ENCODE measurements at places on chromosomes 6 and 20.

DNA sequence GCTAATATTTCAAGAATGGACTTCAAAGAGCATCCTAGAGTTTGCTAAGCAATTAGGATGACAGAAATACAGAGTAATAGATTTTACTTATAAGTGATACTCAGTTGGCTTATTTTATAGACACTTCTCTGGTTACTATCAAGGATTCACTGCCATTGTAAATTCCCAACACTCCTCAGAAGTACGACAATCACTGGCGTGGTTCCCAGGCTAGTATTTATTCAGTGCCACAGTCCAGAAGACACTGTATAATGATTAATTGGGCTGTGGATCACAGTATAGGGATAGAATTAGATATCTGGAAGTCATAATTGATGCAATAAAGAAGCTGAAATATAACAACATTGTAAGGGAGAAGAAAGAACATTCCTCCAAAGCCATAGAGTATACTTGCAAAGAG lies 15.7 kb downstream of the MANEA start:
- DNase-seq = no peak

GRCh38 chr20:63446216-63447024 lies 26.0 kb downstream of the KCNQ2 start:
- DNase-seq = no peak

DNA sequence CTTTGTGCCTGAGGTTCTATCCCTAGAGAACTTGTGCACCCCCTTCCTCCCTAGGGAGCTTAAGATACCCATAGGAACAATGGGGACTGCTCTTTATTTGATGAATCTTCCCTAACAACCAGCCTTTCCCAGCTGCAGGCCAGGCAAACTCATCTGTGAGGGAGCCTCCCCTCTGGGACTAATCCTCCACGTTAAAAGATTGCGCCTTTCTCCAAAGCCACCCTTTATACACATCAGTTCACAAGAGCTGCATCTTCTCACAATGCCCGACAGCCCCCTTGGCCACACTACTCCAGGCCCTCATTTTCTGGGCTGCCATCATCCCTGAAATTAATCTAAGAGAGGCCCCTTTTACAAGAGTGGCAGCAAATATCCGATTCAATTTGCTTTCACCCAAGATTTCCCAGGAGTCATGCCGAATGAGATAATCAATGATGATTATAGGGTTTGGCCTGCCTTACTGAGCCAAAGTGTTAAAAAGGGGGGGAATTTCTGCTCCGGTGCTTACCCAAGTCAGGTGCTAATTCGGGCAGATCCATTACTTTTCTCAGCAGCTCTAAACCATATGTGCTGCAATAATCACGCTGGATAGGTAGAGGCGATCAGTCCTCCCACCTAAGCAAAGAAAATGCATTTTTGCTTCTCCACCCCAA lies 336.5 kb downstream of the KIF16B start:
- no peak for DNase-seq

DNA sequence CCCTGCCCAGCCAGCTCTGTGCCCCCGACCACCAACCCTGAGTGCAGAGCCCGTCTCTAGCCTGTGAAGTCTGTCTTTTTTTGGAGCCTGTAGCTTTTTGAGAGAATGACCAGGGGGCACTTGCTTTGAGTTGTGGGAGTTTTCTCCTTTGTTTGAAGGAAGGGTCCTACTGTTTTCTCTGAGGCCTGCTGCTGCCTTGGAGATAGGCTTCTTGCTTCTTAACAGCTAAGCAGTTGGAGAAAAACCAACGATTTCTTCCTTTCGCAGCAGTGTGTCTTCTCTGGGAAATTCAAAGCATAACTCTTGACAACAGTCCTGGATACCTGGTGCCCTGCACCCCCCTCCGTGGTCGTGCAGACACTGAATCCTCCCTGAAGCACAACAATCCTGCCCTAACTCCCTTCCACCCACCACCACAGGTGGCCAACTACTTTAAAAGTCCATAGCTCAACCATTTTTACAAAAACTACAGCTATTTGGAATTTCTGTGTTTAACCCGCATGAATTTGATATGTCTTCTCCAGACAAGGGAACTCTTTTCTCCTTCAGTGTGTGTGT lies 61.0 kb downstream of the FAM50B start:
- DNase-seq = no peak

GRCh38 chr6:37155394-37156312 lies 14.3 kb upstream of the PIM1 start:
- no peak for DNase-seq

DNA sequence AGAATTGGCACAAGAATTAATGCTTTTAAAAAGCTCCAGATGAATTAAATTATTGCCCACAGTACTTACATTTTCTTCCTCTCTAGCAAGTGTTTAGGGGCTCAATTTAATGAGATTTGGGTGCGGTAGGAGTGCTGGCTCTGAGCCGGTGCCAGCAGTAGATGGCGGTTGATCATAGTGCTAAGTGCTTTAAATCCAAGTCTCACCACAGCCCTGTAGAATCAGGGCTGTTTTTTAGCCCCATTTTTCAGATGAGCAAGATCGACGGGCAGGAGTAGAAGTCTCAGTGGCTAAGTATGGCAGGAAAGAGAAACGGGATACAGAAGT lies 136.9 kb upstream of the SALL4 start:
- no peak for DNase-seq

Measured in AG20443 (cell line).